ENCODE measurements at places on chromosomes 2 and 18. TPM values are rescaled to one million over a fixed set of nuclear protein-coding genes. Genes with fewer than 3 reads are reported as not detected.

The ARHGAP28 gene
- total RNA-seq = 1.0 TPM

The CXCR2 gene
- total RNA-seq = 1.3 TPM

The WDR33 gene
- total RNA-seq = 23.7 TPM

The ASIC4 gene
- total RNA-seq = 0.08 TPM

The CRYGC gene
- total RNA-seq = not detected

The MAB21L4 gene
- total RNA-seq = 0.65 TPM

The CENPA gene
- total RNA-seq = 14.4 TPM

The STARD6 gene
- total RNA-seq = not detected

The INHBB gene
- 0.51 TPM for total RNA-seq

The NCKAP5 gene
- total RNA-seq = 2.8 TPM

The CAPN14 gene
- 0.08 TPM for total RNA-seq

The UGT1A4 gene
- not detected for total RNA-seq

The GTF2A1L gene
- 0.67 TPM for total RNA-seq

The CNTNAP5 gene
- not detected for total RNA-seq

The TTC39C gene
- total RNA-seq = 55.1 TPM

The ASPRV1 gene
- total RNA-seq = 0.75 TPM

The DNAH6 gene
- total RNA-seq = 0.47 TPM

The MC4R gene
- not detected for total RNA-seq

The RIOK3 gene
- total RNA-seq = 104 TPM

The CD8B gene
- total RNA-seq = 0.17 TPM

The ME2 gene
- total RNA-seq = 20.7 TPM

The CCBE1 gene
- 2.6 TPM for total RNA-seq

The KIAA2012 gene
- 0.50 TPM for total RNA-seq

The TLX2 gene
- not detected for total RNA-seq

The CFAP221 gene
- total RNA-seq = 0.23 TPM

The SIX3 gene
- not detected for total RNA-seq

The DCC gene
- not detected for total RNA-seq

The TOGARAM2 gene
- total RNA-seq = 0.19 TPM

The CCDC121 gene
- total RNA-seq = 2.5 TPM

The CCL20 gene
- 5.9 TPM for total RNA-seq

The GCG gene
- not detected for total RNA-seq
